ENCODE measurements at places on chromosomes 1 and 21. TPM values are rescaled to one million over a fixed set of nuclear protein-coding genes. Genes with fewer than 3 reads are reported as not detected.

Gene DNALI1
- 8.7 TPM for polyA plus RNA-seq

Gene LCK
- polyA plus RNA-seq: 0.35 TPM

Gene NPR1
- 12.7 TPM for polyA plus RNA-seq

Gene CGN
- 0.52 TPM for polyA plus RNA-seq

Gene SPRR2G
- not detected for polyA plus RNA-seq

GRCh38 chr1:156767879-156768604 is 707 bp downstream of the PRCC start:
- no peak for DNase-seq

GRCh38 chr1:167173516-167174184 is 47.0 kb upstream of the POU2F1 start:
- no peak for DNase-seq

- DNase-seq: no peak
These were observed 8.1 kb upstream of the LEFTY1 start for GRCh38 chr1:225896937-225897549.

- no peak for DNase-seq
These were observed 11.1 kb upstream of the C1orf174 start for GRCh38 chr1:3910857-3911845.

- DNase-seq: no peak
These were observed 548.5 kb upstream of the NEGR1 start for GRCh38 chr1:72830606-72831390.

GRCh38 chr1:97307568-97307967 is 586.0 kb downstream of the PTBP2 start:
- DNase-seq: no peak

DNA sequence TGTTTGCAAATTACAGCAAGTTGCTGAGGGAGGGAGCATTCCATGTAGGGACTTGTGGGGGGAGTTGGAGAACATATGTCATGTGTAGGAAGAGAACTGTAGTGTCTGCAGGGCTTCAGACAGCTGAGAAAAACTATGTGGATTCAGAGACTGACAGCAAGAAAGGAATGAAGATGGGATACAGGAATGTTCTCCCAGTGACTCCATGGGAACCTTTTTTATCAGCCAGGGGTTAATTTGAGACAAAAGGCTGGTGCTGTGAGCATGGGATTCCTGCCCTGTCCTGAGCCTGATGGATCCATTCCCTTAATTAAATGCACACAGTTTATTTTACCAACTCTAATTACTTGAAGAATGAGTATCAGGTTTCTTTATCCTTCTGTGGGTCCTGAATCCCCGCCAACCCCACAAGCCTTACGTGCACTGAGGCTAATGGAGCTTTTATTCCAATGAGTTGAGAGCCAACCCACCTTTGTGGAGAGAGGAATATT is 26.5 kb upstream of the PLXNA2 start:
- no peak for DNase-seq

- DNase-seq: no peak
These were observed 113.9 kb upstream of the ZNF648 start for GRCh38 chr1:182175361-182175931.

DNA sequence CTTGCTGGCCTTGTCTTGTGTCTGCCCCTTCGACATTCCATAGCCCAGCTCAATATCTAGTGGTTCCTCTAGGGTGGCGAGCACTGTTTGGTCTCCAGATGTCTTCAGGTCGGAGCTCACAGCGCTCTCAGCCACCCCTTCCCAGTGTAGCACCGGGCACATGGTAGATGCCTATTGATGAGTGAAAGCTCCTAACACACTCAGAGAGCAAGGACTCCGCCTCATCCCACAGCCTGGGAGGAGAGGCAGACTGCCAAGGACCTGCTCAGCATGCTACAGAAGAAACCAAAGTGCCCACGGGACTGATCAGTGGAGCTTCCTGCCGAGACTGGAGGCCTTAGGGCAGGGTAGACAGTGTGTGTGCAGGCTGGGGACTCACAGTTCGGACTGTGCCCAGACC is 10.9 kb downstream of the PCSK9 start:
- no peak for DNase-seq

DNA sequence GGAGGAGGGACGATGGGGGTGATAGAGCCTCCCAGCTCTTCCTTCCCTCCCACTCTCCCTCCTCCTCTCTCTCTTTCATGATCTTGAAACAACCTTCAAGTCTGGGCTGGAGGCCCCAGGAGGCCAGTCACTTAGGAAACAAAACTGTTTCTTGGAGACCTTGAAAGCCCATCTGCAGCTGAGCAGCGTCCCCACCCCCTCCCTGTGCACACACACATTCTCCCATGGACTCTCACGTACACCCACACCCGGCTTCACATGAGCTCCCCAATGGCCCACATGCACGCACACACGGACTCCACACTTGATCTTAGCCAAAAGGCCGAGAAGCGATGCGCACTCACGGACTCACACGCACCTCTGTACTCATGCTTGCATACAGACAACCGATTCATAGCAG is 3.2 kb upstream of the ATP1A2 start:
- DNase-seq: peak; percentile 72

DNA sequence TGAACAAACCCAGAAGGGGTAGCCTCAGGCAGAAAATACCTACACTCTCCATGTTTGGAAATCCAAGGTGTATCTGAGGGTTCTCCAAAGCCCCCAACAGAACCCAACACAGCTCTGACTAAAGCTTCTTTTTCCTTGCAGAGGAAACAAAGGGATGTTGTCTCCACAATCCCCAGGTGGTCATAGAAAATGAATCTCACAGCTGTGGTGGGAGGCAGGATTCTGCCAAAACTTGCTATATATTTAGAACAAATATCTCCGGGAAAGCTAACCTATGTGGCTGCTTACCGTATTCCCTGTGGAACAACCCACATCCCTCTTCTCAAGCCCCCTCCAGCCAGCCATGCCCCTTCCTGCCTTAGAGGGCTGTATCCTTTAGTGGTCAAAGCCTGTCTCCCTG is 406.1 kb downstream of the PRDM2 start:
- peak; percentile 25 for DNase-seq

DNA sequence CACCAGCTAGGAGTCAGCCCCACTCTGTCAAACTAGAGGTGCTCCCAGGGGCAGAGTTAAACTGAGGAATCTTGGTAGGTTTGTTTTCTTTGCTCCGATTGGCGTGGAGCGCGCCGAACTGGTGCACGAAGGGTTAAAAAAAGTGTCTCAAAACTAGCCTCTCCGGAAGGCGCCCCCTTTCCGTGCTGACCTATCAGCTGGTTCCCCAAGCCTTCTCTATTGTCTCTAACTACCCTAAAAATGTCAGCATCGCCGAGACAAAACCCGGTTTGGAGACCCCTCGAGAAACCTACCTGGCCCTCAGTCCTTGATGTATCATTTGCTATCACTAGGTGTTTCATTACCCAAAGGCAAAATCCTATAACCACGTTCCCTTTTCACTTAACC is 2.2 kb downstream of the TGFB2 start:
- no peak for DNase-seq

DNA sequence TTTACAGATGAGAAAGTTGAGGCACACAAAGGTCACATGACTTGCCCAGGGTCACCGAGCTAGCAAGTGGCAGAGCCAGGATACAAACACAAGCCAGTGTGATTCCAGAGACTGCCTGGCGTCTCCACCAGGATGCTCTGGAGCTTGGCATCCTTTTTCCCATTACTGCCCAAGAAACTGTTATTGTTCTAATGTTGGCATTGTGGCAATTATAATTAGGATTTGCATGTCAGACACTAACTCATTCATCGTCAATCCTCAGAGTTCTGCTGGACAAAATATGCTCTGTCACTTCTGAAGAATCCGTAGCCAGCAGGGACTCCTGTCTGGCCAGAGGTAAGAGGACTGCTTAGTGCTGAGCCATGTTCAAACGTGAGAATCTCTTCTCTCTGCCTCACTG is 8.8 kb downstream of the KAZN start:
- no peak for DNase-seq

Measured in forelimb muscle (tissue), 1 donor.